ENCODE measurements at places on chromosomes 2 and 18.

DNA sequence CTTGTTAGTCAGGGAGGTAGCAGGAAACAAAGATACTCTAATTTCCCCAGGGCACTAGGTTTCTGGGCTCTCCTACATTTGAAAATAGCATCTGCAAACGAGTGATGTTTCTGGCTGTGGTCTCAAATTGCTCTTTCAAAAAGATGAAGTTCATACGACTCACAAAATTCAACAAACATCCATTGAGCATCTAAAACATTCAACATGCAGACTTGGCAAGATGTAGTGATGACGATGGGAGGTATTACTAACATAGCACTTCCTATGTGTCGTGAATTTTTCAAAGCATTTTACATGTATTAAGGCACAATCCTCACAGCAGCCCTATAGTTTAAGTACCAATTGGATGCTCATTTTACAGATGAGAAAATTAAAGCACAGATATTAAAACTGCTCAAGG, 5.2 kb downstream of the CCBE1 start:
- no peak for DNase-seq

- no peak for DNase-seq
These were observed 154.5 kb downstream of the AGPS start for GRCh38 chr2:177547122-177547521.

DNA sequence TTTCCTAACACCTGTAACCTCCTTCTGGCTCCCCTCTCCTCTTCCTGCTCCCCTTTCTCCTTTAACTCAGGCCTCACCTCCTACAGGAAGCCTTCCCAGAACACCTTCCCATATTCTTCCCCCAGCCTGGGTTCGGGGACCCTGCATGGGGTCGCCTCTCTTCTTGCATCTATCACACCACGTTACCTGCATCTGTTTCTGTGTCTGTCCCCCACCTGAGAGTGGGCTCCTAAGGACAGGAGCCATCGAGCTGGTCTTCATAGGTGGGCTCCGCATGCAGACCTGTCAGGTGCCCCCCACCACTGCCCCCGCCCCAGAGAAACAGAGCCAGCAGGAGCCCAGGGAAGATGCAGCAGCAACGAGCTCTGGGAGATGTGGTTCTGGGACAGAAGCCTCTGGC, 123.2 kb upstream of the GLI2 start:
- no peak for DNase-seq

DNA sequence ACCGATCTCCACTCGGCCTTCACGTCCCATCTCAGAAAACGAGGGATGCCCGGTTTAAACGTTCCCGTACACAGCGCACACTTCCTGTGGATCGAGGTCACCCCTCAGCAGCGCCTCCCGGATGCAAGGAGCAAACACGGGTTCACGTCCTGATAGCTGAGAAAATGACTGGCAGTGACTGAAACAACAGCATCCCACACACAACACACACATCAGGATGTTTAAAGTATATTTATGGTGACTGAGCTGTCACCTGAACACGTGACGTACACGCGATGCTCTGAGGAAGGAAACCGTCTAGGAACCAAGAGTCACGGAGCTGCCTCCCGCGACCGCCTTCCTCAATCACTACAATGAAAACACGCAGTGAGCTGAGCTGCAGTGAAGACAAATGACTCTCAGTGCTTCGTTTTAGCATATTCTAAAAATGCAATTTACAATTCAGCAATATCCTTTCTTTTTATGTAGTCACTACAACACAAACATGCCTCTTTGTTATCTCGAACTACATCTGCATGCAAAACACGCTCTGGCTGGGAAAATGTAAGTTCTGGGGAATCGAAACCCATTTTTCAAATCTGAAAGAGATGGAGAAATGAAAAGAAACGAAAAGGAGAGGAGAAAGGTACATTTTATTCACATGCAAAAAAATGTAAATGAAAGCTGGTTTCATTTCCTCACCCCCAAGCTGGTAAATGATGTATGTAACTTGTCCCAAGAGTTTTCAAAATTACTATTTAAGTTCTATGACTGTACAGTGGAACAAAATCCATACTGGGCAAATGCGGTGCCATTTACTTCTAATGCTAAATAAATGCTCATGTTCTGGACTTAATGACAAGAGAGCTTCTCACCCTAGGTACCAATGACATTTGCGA, 19.8 kb downstream of the HDAC4 start:
- peak; percentile 40 for DNase-seq

- DNase-seq = no peak
These were observed 49.1 kb upstream of the ZNF638 start for GRCh38 chr2:71282493-71282892.

GRCh38 chr2:224970311-224970710, 72.0 kb downstream of the DOCK10 start:
- DNase-seq = no peak

- no peak for DNase-seq
These were observed 67.9 kb downstream of the TGOLN2 start for GRCh38 chr2:85259879-85260278.

GRCh38 chr18:79372461-79372860, 23.3 kb upstream of the NFATC1 start:
- peak; percentile 66 for DNase-seq
